ENCODE measurements at places on chromosomes 2 and 18.

GRCh38 chr2:9001778-9002177, 1.7 kb downstream of the MBOAT2 start:
- DNase-seq, result no peak

GRCh38 chr18:49863769-49864621, 50.7 kb upstream of the ACAA2 start:
- no peak for DNase-seq

DNA sequence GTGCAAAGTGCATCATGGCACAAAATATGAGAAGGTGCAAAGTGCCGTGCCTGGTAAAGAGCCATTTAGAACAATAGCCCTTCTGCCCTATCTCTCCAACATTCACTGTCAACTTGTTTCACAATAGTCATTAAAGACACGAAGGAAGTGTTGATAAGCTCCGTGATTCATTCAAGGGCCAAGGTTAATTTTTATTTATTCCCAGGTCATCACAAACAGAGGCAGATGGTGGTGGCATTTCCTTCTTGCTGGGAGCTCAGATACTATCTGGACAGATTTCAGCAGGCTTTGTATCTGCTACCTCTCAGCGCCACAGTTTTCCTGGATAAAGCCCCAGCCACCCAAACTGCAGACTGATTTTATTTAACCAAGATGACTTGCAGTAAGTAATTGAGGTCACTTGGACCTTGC, 309.3 kb downstream of the ZNF521 start:
- no peak for DNase-seq

DNA sequence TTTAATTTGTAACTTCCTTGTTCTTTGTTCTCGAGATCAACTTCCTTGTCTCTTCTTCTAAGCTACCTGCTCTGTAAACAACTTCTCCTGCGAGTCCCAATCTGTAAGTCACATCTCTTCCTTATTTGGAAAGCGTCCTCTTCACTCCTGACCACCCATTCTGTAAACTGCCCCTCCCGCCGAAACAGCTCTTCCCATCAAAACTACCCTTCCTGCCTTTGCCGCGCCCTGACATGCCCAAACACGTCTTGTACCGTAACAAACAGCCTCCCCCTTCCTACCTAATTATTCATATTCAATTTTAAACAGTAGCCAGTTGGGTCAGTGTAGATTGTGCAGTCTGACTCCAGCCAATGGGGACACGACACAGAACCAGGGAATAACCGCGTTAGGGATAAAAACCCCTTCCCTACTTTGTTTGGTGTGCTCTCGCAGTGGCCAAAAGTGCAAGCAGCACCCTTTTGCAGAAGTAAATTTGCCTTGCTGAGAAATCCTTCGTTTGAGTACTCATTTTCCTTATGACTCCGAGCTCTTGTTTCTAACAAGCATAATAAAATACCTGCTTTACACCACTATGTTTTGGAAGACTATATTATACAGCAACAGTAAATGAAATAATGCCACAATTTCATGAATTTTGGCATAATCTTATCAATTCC, 39.8 kb downstream of the PIAS2 start:
- no peak for DNase-seq

DNA sequence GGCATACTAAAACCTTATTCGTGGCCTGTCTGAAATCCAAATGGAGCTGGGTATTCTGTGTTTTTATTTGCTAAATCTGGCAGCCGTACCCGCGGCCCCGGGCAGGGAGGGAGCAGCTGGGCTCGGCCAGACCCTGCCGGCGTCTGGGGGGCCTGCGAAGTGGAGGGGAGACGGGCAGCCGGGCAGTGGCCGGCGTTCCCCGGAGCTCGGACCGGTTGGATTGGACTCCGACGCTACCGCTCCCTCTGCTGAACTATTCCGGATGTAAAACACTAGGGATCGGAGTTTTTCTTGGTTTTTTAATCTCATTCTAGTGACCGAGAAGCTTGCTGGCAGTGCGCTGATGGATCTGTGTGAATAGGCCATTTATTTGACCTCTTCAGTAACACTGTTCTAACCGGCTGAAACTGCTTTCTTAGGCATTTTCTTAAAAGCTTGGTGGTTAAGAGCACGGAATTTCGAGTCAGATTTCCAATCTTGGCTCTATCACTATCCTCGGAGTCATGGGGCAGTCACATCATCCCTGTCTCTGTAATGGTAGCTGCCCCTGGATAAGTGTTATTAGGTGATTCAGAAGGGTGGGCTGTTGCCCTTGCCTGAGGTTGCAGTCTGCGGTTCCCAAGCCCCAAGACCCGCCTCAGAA, 694 bp downstream of the UNC50 start:
- DNase-seq, result no peak

- DNase-seq, result peak; percentile 72
These were observed 48.0 kb upstream of the ATP6V1B1 start for GRCh38 chr2:70887550-70888246.

GRCh38 chr2:125642032-125642431, 1013.9 kb upstream of the GYPC start:
- no peak for DNase-seq

DNA sequence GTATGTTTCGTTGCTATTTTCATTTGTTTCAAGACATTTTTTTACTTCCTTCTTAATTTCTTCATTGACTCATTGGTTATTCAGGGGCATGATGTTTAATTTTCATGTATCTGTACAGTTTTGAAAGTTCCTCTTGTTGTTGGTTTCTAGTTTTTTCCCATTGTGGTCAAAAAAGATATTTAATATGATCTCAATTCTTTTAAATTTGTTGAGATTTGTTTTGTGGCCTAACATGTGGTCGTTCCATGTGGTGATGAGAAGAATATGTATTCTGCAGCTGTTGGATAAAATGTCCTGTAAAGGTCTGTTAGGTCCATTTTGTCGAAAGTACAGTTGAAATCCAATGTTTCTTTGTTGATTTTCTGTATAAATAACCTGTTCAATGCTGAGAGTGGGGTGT, 110.3 kb upstream of the MAP4K4 start:
- DNase-seq, result no peak

DNA sequence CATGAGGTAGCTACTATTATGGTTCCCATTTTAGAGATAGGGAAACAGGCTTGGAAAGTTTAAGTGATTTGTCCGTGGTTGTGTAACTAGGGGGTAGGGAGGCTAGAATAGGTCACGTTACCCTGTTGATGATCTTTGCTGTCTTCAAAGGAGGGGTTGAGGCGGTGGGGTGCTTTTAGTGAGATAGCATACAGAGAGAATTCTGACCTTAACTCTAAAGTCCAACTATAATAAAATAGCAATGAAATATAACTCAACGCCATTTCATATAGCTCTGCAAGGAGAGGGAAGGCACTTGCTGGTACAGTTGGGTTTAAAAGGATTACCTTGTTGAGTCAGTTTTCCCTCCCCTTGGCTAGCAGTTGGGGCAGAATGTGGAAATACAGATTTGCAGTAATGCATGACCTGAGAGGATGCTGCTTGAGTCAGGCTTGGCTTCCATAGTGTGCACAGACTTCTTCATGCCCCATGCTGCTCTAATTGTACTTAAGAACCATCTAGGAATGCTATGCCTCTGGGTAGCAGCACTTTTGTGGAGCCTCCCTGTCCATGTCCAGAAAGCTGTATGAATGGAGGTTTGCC, 143.9 kb downstream of the LTBP1 start:
- no peak for DNase-seq

DNA sequence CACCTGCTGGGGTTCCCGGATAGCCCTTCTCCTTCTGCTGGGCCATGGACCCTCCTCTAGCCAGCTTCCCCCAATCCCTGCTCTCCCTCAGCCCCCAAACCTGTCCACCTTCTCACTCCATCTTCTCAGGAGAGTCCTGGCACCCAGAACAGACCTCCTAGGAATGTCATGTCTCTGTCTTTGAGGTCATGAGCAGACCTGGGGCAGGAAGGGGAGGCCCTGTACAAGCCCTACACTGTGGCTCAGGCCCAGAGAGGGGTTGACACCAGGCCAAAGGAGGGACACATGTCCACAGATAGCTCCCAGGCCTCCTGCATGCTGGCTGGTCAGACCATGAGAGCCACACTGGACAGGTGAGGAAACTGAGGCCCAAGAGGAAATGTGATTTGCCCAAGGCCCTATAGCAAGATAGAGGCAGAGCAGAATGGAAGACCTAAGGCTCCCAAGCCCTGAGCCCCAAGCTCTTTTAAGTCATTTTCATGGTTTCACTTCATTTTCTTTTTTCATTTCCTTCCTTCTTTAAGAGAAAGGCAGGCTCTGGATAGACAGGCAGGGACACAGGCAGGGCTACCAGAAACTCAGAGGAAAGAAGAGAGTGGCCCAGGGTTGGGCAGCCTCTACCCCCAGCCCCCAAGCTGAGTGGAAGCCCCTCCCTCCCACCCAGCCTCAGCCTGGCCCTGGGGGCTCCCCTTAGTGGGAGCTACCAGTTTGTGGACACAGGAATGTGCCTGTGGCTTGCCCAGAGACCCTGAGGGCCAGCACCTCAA, 159.7 kb downstream of the SMAD7 start:
- DNase-seq, result no peak

- no peak for DNase-seq
These were observed 46.8 kb upstream of the BIN1 start for GRCh38 chr2:127153691-127154158.

- DNase-seq, result no peak
These were observed 68.9 kb downstream of the USP40 start for GRCh38 chr2:233497692-233498091.

GRCh38 chr2:73588177-73588576, 54.0 kb downstream of the NAT8 start:
- no peak for DNase-seq

- no peak for DNase-seq
These were observed 39.4 kb upstream of the ASB1 start for GRCh38 chr2:238387332-238387731.

DNA sequence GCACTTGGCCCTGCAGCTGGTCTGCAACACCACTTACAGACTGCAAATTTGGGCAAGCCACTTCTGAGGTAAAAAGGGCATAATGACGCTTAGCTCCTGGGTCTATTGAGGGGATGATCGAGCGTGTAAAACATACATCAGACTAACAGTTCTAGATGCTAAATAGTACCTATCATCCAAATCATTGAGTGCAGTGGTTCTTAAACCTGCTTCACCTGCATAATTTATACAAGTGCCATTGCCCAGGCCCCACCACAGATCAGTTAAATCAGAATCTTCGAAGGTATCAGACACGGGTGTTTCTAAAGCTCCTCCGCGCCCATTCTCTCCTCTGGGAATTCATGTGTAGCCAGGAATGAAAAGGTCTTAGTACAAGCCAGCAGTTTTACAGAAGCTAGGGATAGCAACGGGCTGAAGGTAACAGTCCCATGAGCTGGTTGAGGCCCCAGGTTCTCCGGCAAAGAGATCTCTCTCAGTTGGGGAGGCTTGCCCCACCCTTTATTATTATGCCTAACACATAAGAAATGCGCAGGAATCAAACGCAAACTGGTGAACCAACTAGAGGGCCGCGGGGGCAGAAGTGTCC, 737 bp upstream of the RNF181 start:
- DNase-seq, result no peak

DNA sequence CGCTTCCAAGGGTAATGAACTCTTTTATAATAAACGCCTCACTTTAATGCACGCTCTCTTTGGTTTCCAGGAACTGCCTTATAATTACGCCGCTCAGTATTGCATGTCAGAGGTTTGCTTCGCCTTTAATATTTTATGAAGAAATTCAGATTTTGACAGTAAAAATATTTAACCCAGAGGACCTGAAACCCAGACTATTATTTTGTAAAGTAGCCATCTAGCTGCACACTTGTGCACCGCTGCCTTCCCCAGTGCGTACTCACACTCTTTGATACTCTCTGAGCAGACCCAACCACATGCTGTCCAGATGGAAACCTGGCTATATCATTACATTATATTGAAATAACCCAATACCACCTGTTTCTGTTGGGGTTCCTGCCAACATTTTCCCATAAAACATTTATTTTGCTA, 270.1 kb downstream of the C1D start:
- DNase-seq, result no peak

- no peak for DNase-seq
These were observed 30.5 kb upstream of the ITGAV start for GRCh38 chr2:186559370-186559769.

DNA sequence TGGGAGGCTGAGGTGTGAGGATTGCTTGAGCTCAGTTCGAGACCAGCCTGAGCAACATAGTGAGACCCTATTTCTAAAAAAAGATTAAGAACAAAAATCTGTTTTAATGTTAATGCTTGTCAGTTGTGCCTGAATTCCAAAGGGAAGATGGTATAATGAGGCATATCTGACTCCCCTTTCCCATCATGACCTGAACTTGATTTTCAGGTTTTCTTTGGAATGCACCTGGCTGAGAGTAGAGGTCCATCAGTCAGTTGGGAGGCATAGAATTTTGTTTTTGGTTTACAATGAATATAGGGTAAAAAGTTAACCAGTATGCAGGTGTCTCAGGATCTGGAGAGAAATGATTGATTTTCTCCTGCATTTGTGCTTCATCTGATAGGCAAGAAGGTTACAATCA, 20.4 kb downstream of the RPIA start:
- DNase-seq, result no peak

DNA sequence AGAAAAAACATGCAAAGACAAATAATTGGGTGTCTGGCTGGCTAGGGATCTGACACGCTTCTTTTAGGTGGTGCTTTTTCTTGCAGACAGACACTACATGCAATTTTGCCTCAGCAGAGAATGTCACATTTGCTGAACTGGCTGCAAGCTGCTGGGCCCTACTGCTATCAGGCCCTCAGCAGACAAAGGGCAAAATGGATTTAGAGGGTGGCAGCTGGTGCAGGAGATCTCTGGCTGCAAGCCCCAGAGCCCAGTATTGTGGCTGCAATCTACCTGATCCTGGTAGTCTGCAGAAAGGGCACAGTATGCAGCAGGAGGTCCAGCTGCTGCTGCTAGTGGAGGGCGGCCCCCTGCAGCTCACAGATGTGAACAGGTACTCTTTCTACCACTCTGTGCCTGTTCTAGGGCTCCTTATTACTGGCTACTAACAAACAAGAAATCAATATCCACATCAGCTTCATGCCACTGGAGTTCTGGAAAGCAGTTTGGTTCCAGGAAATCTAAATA, 796.7 kb upstream of the CELF4 start:
- DNase-seq, result no peak

- no peak for DNase-seq
These were observed 47.3 kb downstream of the POU3F3 start for GRCh38 chr2:104901037-104901881.

DNA sequence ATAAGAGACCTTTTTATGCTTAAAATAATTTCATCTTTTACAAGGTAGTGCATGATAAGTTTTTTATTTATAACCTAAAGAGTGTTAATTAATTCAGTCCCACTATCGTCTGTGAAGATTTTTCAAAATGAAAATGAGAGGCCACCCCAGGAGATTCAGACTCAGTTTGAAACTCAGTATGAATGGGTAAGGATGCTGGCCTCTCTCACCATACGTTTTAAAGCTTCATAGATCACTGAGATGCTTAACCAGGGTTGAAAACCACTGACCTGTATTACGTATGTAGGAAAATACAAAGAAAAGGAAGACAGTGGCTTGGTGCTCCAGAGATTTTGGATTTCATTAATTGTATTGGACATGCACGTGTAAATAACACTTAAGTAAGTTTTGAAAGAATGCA, 278.7 kb downstream of the FSIP2 start:
- no peak for DNase-seq

- DNase-seq, result no peak
These were observed 797 bp downstream of the NXPH2 start for GRCh38 chr2:138779406-138779780.

- DNase-seq, result no peak
These were observed 17.3 kb downstream of the OTOF start for GRCh38 chr2:26460613-26461031.

- no peak for DNase-seq
These were observed 121.0 kb downstream of the MAP3K20 start for GRCh38 chr2:173196638-173197037.

- no peak for DNase-seq
These were observed 119.1 kb upstream of the STPG4 start for GRCh38 chr2:47274054-47274782.

All from NCI-H1436 (cell line).